Activated naive CD8-positive, alpha-beta T cell treated with anti-CD3 and anti-CD28 coated beads for 36 hours (primary cell): ENCODE measurements at places on chromosomes 7 and 10. TPM values are rescaled to one million over a fixed set of nuclear protein-coding genes. Genes with fewer than 3 reads are reported as not detected.
A peak's percentile ranks its signal among the peaks of the same experiment; 100 is the strongest.

GRCh38 chr7:28419716-28420115 is 7.4 kb downstream of the CREB5 start:
- no peak for DNase-seq
- H3K36me3 ChIP-seq: no peaks in the 10 kb centered on the region
- no peak overlapping the region for H3K4me3 ChIP-seq

GRCh38 chr7:155741805-155742204 is 70.5 kb downstream of the SHH start:
- H3K36me3 ChIP-seq: peaks cover 63% of the 10 kb centered on the region
- peak overlapping the region; percentile 64 for H3K27ac ChIP-seq
- H3K4me3 ChIP-seq: no peak overlapping the region
- no peaks in the 10 kb centered on the region for H3K27me3 ChIP-seq
- DNase-seq: peak; percentile 20
- H3K4me1 ChIP-seq: peaks cover 67% of the 10 kb centered on the region

DNA sequence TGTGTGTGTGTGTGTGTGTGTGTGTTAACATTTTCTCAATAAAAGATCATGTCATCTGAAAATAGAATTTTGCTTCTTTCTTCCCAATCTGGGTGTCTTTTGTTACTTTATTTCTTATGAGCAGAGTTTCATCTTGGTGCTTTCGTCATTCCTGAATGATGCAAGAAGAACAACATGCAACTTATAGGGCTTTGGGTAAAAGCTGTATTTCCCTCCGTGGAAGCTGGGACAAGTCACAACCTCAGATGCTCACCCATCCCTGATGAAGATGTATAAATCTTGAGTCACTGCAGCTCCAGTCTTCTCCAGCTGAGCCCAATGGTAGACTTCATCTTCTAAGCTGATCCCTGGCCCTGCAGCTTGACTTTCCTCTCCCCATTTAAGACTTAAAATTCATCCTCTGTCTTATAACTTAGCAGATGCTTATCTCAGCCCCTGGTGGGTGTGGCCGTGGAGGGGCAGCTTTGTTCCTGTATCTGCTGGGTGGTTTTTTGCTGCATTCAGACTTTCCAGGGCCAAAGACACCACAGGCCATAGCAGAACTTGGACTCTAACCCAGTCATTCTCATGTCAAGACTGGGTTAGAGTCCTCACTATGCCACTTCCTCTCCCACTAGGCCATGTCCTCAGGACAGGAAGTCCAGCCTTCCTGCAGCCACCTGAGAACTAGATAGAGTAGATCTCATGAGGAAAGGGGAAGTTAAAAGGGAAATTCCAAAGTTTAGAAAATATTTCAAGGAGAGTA is 356.4 kb downstream of the TNS3 start:
- H3K27ac ChIP-seq: no peak overlapping the region
- no peaks in the 10 kb centered on the region for H3K4me1 ChIP-seq
- DNase-seq: no peak
- H3K36me3 ChIP-seq: no peaks in the 10 kb centered on the region
- H3K4me3 ChIP-seq: no peak overlapping the region
- peaks cover 16% of the 10 kb centered on the region for H3K27me3 ChIP-seq

GRCh38 chr10:121556455-121556854 is 41.8 kb downstream of the FGFR2 start:
- H3K27ac ChIP-seq: no peak overlapping the region
- H3K4me1 ChIP-seq: peaks cover 2% of the 10 kb centered on the region
- H3K36me3 ChIP-seq: no peaks in the 10 kb centered on the region

Gene CD36
- total RNA-seq: not detected

Gene POLR2J2
- 6.9 TPM for total RNA-seq

Gene EEF1AKMT2
- total RNA-seq: 19.3 TPM

Gene TSPAN12
- total RNA-seq: not detected

Gene PBLD
- total RNA-seq: 0.70 TPM

Gene SSC4D
- total RNA-seq: 0.37 TPM
